ENCODE measurements at places on chromosomes 12 and 14.

GRCh38 chr12:31727192-31727591 lies 1.6 kb downstream of the AMN1 start:
- DNase-seq = no peak

GRCh38 chr12:64522316-64522715 lies 70.4 kb downstream of the TBK1 start:
- DNase-seq = no peak

- no peak for DNase-seq
Observed at GRCh38 chr12:123858176-123858575, 96.1 kb downstream of the DNAH10 start.

GRCh38 chr12:108180255-108181094 lies 51.4 kb downstream of the WSCD2 start:
- no peak for DNase-seq

GRCh38 chr14:100383727-100384158 lies 60.6 kb downstream of the SLC25A47 start:
- DNase-seq = peak; percentile 74
